Fibroblast of villous mesenchyme (primary cell): ENCODE measurements at places on chromosomes 7 and 10. TPM values are rescaled to one million over a fixed set of nuclear protein-coding genes. Genes with fewer than 3 reads are reported as not detected.

GRCh38 chr10:113336549-113337130 is 216.2 kb upstream of the HABP2 start:
- DNase-seq = peak; percentile 24

GRCh38 chr10:108465871-108466641 is 1301.5 kb upstream of the SORCS1 start:
- DNase-seq = peak; percentile 15

DNA sequence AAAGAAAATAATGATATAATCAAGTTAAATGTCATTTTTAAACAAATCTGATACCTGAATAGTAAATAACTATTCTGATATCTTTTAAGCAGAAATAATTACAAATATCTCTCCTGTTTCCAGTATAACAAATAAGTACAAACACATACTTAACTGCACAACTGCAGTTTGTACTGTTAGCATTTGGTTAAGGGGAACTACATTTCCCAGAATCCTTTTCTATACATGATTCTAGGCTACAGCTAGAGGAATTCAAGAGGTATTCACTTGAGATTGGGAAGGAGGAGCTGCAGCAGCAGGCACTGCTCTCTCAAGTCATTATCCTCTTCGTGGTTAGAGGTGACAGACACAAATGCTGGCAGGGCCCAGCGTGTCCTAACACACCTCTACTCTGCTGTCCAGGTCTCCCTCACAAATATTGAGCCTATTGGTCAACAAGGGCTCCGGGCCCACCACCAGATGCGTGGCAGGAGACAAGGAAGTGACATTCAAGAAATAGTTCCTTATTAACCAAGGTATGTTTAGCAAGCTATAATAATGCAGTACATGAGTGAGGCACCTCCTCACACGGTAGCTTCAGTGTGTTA is 255.1 kb upstream of the MKLN1 start:
- DNase-seq = peak; percentile 53

DNA sequence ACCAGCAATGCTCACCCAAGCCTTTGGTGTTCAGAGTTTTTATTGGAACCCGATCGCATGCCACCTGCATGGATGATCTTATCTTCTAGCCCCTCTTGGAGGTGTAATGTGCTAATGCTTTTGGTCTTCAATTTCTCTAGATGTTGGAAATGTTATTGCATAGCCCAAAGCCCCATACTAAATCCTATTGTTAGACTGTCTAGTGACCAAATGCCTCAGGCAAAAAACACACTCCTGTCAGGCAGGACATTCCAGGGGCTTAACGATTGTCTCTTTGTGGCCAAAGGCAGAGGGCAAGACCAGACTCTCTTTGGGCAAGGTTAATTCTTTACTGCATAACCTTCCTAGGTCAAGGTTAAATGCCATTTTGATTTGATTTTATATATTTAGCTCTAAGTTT is 187.9 kb downstream of the BMPER start:
- DNase-seq = no peak

- no peak for DNase-seq
These were observed 165.2 kb downstream of the COBL start for GRCh38 chr7:51151455-51151854.

GRCh38 chr10:61399406-61399805 is 53.8 kb downstream of the TMEM26 start:
- DNase-seq = no peak

DNA sequence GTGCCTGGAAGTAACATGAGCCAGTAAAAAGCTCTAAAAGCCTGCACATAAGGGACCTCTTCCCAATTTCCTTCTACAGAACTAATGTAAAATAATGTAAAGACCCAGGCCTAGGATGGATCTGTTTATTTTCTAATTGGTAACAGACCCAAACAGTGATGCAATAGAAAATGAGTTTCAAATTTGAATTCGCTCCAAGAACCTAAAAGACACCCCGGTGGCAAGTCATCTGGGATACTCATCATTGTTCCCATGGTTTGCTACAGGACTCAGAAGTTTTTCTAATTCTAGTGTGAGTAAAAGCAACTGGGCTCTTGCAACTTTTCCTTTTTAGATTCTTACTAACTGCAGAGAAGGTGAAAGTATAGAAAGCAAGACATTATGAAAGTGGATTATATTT is 271.3 kb upstream of the CACNA2D1 start:
- no peak for DNase-seq

GRCh38 chr7:92655346-92655884 is 65.2 kb upstream of the FAM133B start:
- no peak for DNase-seq

DNA sequence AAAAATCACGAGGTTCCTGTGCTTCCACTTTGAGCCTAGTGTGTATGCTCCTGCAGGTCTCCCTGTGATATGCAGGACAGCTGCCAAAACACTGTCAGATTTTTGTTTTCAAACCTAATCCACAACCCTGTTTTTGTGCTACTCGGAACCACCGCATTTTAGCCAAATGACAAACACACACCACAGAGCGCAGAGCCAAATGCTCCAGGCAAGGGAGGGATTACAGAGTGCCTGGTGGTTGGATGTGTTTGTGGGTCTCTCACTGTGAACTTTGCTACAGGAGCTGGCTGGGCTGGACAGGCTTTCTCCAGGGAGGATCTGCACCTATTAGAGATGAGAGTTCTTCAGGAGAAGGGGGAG is 5.7 kb upstream of the RBM28 start:
- no peak for DNase-seq

GRCh38 chr7:151003572-151003971 is 12.8 kb downstream of the NOS3 start:
- no peak for DNase-seq

- no peak for DNase-seq
These were observed 22.3 kb downstream of the BRAF start for GRCh38 chr7:140902303-140902953.

- no peak for DNase-seq
These were observed 155.3 kb downstream of the SFMBT2 start for GRCh38 chr10:7255517-7255916.

DNA sequence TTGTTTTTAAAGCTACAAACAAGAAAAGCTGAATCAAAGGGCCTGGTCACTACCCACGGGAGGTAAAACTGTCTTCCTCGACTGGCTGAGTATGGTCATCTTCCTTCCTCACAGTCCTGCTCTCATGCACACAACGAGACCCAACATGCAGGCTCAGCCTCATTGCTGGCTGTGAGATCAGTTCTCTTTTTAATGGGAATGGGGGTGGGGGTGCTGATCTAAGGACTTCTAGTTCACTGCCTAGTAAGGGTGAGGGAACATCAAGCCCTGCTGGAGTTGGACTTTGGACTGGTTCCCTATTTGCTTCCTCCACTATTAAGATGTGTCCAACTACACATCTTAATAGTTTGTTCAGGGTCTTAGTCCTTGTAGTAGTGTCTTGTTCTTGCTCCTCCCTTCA is 48.2 kb downstream of the ABCB4 start:
- no peak for DNase-seq

- DNase-seq = no peak
These were observed 244.4 kb downstream of the ZWINT start for GRCh38 chr10:56116684-56117083.

DNA sequence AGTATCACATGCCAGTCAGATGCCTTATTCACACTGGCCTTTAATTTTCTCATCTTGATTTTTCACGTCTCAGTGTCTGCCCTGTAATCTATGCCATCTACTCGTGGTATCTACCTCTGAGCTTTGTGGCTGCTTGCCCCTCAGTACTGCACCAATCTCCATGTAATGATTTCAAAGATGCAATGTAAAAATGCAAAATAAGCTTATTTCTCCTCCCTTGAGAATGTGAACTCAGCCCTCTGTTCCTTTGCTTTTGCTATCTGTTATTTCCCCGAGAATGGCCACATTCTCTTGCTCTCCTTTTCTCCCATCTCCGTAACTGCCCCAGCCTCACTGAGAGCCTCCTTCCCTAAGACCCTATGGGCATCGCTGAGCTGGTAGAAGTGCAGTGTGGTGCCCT is 317.5 kb downstream of the SFMBT2 start:
- DNase-seq = no peak

- no peak for DNase-seq
These were observed 66.5 kb downstream of the DGKB start for GRCh38 chr7:14836006-14836405.

DNA sequence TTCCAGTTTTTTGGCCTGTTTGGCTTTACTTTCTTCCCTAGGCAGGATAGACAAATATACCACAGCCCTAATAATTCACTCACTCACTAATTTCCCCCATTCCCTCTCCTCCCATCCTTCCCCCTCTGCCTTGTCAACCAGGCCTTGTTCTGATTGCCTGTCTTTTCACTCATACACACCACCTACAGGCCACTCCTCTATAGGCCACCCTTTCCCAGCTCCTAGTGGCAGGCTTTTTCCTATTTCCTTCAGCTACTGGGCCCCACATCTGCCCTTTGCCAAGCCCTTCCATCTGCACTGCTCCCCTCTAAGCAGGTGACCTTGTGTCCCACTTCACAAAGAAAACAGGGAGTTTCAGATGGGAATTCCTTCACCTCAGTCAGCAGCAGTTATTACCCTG is 59.8 kb upstream of the MSRB2 start:
- no peak for DNase-seq

DNA sequence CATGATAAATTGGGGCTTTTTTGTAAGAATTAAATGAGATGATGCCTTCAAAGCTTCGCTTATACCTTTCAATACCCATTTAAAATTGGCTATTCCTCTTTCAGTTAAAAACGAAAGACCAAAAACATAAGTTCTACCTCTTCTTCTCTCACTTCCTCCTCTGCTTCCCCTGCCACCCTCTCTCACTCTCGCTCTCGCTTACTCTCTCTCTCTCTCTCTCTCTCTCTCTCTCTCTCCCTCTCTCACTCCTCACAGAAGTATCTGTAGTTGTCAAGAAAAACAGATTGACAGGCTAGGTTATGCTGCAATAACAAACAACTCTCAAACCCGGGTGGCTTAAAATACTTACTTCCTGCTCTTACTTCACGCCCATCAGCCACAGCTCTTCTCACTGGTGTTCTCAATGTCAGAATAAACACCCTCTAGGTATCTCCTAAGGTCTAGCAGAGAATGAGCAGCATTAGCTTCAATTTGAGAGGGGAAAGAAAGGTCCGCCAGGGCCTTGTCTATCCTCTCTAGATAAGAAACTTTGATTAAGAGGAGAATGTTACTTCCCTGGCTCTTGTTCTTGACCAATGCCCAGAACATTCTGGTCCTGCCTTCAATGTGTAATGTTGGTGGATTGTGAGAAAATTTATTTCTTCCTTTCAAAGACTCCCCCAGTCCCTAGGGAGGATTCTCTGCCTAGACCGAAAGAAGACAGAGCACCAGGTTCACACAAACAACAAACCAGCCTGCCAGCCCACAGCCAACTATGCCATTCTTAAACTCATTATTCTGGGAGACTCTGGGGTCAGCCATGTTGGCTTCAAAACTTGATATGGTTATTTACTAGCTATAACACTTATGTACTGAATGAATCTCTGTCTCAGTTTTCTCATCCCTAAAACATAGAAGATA is 1028.7 kb downstream of the XPNPEP1 start:
- DNase-seq = no peak

The PTPRN2 gene
- total RNA-seq = under 0.01 TPM in 1 of 2 replicates, not detected in the other

The LRIT1 gene
- not detected in 2 replicates for total RNA-seq

The MMD2 gene
- not detected in 2 replicates for total RNA-seq

The GHRHR gene
- not detected in 2 replicates for total RNA-seq

The ITGA8 gene
- 1.3 and 3.2 TPM in 2 replicates for total RNA-seq

The EBLN1 gene
- not detected in 2 replicates for total RNA-seq

The FMC1 gene
- total RNA-seq = 8.4 and 13.4 TPM in 2 replicates

The TBC1D12 gene
- total RNA-seq = 13.2 and 15.1 TPM in 2 replicates

The HSPA14 gene
- total RNA-seq = 12.2 and 15.5 TPM in 2 replicates

The GRID1 gene
- total RNA-seq = under 0.01 TPM in 1 of 2 replicates, not detected in the other
